Thyroid gland (tissue), 4 donors: ENCODE measurements at places on chromosomes 12 and 14. TPM values are rescaled to one million over a fixed set of nuclear protein-coding genes. Genes with fewer than 3 reads are reported as not detected.

GRCh38 chr12:122094735-122095631 lies 16.4 kb downstream of the MLXIP start:
- no peak for DNase-seq

DNA sequence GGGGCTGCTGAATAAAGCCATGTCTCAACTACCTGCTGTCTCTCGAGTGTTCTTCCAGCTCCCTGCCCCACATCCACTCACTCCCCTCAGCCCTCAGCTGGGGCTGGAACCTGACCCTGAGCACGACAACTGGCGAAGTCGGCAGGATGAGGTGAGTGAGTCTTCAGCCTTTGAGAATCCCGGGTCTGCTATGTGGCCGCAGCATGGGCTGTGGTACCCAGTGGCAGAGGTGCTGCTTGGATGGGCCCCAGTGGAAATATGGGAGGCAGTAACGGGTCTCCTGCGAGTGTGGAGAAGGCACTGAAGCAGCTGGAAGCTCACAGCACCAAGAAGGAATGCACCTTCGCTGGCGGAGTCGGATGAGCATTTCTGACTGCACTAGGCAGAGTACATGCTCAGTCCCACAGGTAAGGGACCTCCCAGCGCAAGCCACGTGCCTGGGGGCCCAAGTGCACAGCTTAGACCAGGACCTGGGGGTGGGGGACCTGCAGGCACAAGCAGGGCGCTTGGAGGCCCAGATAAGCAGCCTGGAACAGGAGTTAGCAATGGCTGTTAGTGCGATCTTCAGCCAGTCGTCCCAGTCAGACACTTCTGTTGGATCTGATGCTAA lies 95.5 kb upstream of the TMPO start:
- DNase-seq: peak; percentile 28

- DNase-seq: peak; percentile 69
These were observed 73.6 kb downstream of the TESC start for GRCh38 chr12:117025481-117026151.

DNA sequence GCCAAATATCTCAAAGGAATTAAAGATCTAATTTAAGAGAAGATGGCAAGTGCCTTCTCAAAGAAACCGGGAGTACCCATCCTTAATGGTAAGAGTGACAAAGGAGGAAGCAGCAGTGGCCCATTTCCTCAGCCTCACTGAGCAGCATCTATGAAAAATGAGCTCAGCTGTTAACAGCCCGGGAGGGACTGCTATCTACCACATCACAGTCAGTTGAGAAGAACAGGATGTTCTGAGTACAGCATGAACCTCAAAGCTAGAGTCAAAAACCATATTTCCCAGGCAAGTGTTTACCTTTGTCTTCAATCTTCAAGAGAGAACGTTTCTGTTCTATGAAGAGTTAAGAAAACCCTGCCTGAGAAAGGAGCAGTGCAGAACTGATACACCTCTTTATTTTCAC lies 115.0 kb downstream of the BTG1 start:
- peak; percentile 3 for DNase-seq

GRCh38 chr12:107320033-107320928 lies 226.9 kb upstream of the CRY1 start:
- peak; percentile 92 for DNase-seq

GRCh38 chr14:51653775-51654532 lies 2.2 kb downstream of the FRMD6 start:
- DNase-seq: no peak

- DNase-seq: no peak
These were observed 178.1 kb downstream of the ACSS3 start for GRCh38 chr12:81255947-81256346.

- DNase-seq: no peak
These were observed 82.6 kb upstream of the HMGA2 start for GRCh38 chr12:65741656-65742017.

GRCh38 chr12:25681580-25681979 lies 128.5 kb upstream of the LMNTD1 start:
- no peak for DNase-seq

DNA sequence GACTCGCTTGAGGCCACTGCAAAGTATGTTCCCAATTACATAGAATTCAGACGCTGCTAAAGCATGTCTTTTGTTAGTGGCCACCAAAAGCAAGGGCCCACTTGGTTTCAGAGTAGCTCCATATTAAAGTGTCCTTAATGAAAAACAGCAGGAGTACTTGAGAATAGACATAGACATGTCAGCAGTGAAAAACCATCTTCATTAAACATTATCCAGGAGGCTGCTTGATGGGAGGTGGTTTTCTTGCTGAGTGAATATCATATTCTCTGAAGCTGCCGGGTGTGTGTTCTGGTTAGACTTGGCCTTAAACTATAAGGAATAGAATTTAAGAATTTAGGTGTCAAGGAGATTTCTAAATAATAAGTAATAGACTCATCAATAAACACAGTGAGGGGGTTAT lies 79.5 kb upstream of the CCDC198 start:
- no peak for DNase-seq

DNA sequence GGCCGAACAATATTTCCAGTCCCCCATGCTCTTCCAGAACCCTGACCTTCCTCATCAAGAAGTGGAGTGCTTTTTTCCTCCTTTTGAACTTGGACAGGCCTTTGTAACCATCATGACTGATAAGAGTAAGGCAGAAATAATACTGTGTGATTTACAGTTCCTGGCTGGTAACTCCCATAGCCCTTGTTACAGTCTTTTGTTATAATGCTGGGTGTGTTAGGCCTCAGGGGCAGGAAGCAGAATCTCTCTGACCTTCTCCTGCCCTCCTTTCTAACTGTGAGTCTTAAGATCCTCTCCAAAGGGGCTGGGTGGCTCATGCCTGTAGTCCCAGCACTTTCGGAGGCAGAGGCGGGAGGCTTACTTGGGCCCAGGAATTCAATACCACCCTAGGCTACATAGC lies 59.5 kb downstream of the BCAT1 start:
- no peak for DNase-seq

DNA sequence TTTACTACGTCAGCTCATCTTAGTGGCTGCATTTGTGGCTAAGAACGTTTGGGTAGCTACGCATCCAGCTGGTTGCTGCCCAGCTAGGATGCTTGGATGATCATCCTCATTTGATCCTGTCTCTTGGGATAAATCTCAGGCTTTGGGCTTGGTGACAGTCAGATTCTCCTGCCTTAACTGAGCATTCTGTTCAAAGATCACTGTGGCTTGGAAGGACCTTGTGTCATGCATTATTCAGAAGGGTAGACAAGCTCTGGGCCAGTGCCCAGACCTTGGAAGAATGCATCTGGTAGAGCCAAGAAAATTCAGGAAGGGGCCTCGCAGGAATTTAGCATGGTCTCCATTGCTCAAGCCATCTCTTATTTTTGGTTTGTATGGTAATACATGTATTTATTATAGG lies 188.4 kb downstream of the NRXN3 start:
- no peak for DNase-seq

- peak; percentile 65 for DNase-seq
These were observed 376.8 kb downstream of the DPF3 start for GRCh38 chr14:72516936-72517700.

Gene FAM186B
- 2.1 TPM for total RNA-seq

Gene SPATA7
- total RNA-seq: 52.5 TPM

Gene HOXC11
- total RNA-seq: not detected

Gene RPS6KA5
- 17.4 TPM for total RNA-seq

Gene DIO3
- 10.7 TPM for total RNA-seq

Gene ASB2
- 0.67 TPM for total RNA-seq

Gene TAC3
- total RNA-seq: not detected

Gene STAC3
- not detected for total RNA-seq
